ENCODE measurements at places on chromosomes 4 and X.

DNA sequence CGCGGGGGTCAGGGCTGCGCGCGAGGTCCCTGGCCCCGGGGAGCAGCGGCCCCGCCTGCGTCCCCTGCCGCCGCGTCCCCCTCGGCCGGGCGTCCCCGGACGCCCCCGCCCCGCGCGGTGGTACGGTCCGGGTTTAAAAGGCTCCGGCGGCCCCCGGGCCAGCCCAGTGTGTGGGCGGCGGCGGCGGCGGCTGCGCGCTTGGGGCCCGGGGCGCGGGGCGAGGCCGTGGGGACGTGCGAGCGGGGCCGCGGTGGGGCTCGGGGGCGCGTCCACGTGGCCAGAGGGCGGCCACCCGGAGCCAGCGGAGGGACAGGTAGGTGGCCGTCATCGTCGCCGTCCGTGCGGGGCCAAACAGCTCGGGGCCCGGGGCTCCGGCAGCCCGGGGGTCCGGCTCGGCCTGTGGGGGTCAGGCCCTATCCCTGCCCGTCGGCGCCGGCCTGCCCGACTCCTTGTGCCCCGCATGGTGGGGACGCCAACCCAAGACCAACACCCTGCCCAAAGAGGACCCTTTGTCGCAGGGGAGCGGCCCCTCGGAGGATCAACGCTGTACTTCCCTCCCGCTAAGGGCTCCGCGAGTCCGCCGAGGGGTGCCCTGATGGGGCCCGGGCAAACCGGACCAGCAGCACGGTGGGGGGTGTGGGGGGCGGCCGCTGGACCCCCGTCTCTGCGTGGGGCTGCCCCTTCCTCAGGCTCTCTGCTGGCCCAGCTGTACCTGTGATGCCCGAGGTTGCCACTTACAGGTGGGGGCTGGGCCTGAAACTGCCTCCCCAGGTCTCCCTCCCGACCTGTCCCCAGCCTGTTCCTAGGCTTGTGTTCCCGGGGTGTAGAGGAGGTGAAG lies at the start of gene PLXNA3:
PLXNA3 (plus strand) TSS at position 166 of the 838 bp plus-strand sequence. CDS start 1,903 bp downstream, outside the sequence.
- peak; percentile 72 for DNase-seq

- peak; percentile 12 for DNase-seq
These were observed 34.6 kb downstream of the WDR1 start for GRCh38 chr4:10082047-10082446.

DNA sequence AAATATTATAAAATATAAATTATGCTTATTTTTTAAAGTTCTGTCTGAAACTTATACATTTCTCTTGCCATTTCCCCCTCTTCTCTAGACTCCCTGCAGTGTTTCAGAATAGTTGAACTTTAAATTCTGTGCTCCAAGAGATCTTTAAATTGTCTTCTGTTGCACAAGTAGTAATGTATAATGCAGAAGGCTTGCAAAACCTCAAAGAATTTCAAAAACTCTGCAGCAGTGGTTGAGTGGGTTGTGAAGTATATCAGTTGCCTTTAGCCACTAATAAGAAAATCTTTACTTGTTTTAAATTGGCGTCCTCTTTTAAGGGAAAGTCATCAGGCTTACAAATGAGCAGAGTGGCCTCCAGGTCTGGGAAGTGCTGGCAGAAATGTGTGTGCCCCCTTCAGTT lies 1153.3 kb upstream of the PABPC4L start:
- DNase-seq = no peak

- DNase-seq = no peak
These were observed 164.0 kb downstream of the PRKX start for GRCh38 chrX:3549411-3549911.

DNA sequence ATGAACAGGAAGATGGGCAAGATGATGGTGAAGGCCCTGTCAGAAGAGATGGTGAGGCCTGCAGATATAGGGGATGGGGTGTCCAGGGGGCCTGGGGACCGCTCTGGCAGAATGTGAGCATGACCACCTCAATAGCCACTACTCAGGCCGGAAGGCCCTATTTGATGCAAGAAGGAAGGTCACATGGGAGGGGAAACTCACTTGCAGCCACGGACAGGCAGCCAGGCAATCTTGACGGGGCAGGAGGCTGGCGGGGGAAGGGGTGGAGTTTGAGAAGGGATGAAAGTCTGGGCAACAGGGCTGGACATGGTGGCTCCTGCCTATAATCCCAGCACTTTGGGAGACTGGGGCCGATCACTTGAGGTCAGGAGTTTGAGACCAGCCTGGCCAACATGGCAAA lies 8.8 kb downstream of the SASH3 start:
- no peak for DNase-seq

DNA sequence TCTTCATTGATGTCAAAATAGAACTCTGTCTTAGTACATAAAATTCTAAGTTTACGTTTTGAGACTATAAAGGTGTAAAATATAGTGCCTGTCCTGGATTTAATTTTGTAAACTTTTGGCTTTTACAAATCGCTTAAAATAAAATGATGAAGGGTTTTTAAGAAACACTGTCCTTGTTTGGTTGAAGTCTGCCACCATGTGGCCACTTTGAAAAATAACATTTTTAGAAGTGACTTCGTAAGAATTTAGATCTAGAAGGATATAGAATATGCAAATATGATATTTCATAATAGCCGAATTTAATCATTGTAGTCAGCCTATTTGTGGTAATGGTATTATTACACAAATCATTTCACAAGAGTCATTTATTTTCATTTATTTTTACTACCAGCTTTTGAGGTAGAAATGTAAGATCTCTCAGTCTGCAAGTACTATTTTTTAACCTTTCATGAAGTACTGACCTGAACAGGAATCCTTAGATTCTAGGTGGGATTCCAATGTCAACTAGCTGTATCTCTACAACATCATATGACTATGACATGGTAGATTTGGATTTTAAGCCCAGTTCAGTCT lies 31.0 kb upstream of the FAT4 start:
- DNase-seq = peak; percentile 26

DNA sequence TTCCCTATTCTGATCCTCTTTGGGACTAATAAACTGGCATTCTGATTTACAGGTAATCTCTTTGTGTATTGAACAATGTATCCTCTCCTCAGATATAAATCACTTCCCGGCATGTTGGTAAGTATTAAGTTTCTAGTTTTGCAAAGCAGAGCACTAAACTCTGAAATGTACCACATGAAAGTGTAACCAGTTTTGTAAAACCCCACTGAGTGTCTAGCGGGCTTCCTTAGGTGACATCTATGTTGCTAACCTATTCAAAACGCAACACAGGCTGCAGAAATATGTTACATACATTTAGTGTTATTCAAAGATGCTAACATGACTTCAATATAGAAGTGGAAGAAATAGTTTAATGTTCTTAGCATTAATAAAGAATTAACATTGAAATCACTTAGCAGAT lies 25.2 kb downstream of the DNAJB14 start:
- DNase-seq = no peak

DNA sequence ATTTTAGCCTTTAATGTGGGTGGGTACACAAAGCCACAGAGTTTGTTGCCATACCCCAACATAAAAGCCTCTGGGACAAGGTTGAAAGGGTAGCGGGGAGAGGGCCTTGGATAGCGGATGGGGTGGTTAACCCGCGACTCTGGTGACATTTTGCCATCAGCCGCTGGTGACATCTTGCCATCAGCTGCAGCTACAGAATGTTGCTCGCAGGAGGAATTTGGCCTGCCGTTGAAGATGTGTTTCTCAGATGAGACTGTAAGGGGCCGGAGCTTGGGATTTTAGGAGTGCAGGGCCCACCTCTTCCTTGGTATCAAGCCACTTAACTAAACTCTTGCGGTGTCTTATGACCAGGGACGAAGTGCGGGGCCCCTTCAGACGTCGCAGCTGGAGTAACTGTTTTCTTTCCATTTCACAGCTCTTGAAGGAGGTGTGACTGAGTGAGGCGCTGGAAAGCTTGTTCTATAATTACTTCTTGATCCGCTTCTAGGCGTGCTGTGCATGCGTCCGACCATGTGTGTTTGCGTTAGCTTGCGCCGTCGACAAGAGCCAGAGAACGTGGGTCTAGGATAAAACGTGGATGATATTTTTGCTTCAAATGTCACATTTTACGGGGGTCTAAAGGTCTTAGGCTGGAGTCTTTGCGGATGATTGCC lies 820 bp upstream of the RASL11B start:
- no peak for DNase-seq

DNA sequence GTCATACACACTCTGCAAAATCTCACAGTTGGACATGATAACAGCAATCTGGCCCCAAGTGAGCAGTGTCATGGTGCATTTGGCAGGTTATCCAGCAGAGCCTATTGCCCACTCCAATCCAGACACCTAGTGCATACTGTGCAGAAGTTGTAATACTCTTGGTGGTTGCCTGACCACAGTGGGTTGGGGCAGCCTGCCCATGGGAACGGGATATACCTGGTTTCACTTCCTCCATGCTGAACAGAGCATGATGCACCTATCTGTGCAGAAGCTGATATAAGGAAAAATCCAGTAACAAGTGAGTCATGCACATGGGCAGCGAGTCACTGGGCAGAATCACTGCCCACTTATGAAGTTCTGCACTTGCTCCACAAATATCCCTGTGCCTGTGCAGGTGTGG lies 105.3 kb upstream of the IGSF1 start:
- no peak for DNase-seq

DNA sequence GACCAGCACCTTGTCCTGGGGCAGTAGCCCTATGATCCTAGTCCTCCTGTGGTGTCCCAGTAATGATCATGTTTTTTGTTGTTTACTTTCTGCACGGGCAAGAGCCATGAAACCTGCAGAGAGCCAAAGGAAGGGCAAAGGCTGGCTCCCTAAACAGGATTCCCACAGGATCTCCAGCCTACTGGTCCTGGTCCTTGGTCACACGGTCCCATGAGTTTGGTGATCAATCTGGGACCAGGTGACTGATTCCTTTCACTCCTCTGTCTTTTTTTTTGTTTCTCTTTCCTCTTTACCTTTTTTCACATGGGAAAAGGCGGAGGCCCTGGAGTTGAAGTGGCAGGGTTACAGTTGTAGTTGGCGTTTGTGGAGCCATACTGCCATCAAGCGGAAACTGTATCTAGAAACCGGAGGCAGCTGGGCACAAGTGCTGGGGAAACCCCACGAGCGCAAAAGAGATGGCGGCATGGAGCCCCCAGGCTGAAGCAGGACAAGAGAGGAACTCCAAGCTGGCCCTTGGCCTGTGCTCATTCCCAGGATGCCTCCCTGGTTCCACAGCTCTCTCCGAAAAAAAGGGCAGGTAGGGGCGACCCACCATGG lies 34.6 kb downstream of the NBDY start:
- peak; percentile 52 for DNase-seq

GRCh38 chr4:102828497-102828808 lies 1.1 kb upstream of the UBE2D3 start:
- DNase-seq = no peak

DNA sequence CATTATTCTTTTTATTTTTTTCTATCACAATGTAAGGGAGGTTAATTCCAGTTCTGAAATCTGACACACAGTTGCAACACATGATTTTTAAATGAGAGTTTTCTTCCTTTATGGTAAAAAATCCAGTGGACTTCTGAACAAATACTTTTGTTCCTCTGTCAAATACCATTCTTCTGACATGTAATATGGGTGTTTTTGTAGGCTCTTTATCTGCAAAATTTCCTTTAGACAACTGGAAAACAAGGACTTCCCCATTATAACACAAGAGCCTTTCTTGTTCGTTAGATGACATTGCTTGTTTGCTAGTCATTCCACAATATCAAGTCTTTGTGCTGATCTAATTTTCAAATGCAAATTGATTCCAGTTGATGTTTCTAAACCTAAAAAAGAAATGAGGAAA lies 7.7 kb downstream of the FANCB start:
- no peak for DNase-seq

GRCh38 chr4:18042754-18043153 lies 21.2 kb upstream of the LCORL start:
- DNase-seq = no peak

- DNase-seq = no peak
These were observed 34.3 kb downstream of the NYX start for GRCh38 chrX:41481264-41482109.

DNA sequence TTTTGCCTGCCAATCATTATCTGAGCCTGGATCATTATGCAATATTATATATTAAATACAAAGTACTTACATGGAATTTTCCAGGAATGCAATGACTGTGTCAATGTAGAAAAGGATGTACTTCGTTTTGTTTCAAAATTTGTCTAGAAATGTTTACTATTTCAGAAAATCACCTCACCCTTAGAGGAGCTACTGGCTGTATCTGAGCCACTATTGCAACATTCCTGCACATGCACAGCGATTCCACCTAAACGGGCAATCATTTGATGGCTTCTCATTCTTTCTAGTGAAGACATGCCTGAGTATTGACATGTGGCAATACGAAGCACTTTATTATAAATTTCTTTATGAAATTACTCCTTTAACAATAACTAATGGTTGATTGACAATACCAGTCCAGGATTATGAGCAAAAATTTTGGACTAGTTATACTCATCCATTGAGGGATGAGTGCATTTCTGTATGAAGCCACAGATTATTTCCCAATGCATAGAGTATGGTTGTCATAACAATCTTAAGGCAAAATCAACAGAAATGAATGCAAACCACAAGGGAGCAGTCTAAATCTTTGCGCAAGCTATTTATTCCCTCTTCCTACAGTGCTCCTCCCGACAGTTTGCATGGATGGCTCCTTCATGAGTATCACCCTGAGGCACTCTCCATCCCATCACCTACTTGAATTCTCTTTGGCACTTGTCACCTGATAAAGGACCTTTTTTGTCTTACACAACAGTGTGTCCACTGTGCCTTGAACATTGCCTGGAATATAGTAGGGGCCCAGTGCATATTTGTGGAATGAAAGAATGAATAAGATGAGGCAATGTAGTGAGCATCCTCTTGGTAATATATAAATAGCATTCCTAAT lies 35.8 kb upstream of the MMAA start:
- no peak for DNase-seq

DNA sequence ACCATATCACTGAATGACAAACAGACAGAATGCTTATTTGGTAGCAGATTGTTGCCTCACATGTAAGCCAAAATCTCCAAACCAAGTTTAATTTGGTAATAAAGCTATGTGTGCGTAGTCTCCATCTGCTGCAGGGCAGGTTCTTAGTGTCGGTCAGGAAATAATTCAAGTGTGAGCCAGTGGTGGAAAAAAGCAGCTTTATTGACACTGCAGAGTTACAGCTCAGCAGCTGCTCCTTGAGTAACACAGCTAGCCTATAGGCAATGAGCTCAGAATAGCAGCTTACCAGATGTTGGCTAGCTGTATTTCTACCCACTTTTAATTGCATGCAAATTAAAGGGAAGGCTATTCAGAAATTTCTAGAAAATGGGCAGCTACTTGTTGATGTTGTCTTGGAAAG lies 757.8 kb upstream of the HS3ST1 start:
- DNase-seq = no peak

- no peak for DNase-seq
These were observed 806.8 kb downstream of the PCDH18 start for GRCh38 chr4:136725286-136726081.

- no peak for DNase-seq
These were observed 21.7 kb downstream of the RBPJ start for GRCh38 chr4:26342328-26343037.
